Stimulated activated CD8-positive, alpha-beta memory T cell treated with anti-CD3 and anti-CD28 coated beads, Interleukin-15, amount 100 ng/mL, for 1 hour (primary cell): ENCODE measurements at places on chromosomes 3 and 15.
A peak's percentile ranks its signal among the peaks of the same experiment; 100 is the strongest.

DNA sequence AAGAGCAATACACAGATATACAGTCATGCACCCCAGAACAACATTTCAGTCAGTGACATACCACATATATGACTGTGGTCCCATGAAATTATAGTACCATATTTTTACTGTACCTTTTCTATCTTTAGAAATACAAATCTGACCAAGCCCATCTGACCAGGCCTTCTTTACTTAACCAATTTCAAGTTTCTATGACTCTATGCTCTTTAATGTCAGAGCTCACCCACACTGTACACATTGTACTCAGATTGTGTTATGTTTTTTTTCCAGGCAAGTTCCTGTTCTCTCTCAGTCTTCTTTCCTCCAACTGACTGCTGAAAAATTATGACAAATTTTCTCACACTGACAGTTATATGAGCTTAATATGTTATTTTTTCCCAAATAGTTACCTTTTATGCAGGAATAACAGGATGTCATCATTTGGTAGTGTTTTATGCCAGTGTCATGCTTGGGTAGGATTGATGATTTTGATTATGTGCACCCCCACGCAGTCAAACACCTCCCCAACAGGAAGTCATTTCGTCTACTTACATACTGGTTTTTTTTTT lies 8.0 kb upstream of the CBLB start:
- no peak for DNase-seq

DNA sequence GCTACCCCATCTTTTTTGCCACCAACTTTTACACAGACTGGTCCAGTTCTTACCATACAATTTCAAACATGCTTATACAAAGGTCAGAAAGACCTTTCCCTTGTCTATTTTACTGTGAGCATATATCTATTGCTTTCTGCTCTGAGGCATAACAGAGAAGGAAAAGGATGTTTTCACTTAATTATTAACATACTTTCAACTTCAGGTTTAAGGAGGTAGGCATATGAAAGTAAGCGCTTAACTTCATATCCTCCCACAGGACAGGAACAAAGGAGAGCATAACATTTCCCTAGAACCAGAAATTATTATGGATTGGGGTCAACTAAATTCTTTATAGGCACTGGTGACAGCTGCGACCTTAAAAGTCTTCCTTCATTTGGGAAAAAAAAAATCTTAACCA lies 1.1 kb downstream of the MYEF2 start:
- no peak for DNase-seq

GRCh38 chr3:51967384-51968169 lies at the start of gene PCBP4:
Gene PCBP4, minus strand, starts transcription at chr3:51967454. Its CDS starts 6,214 bp downstream, at chr3:51961240.
- DNase-seq: no peak

- no peak for DNase-seq
Observed at GRCh38 chr15:101805605-101806345, 2.5 kb downstream of the OR4F6 start.

- DNase-seq: no peak
Observed at GRCh38 chr3:110343376-110343775, 728.2 kb upstream of the NECTIN3 start.

GRCh38 chr15:94576889-94577533 lies 345.6 kb downstream of the MCTP2 start:
- no peak for DNase-seq

- DNase-seq: no peak
Observed at GRCh38 chr3:149621218-149622005, 36.4 kb downstream of the WWTR1 start.

DNA sequence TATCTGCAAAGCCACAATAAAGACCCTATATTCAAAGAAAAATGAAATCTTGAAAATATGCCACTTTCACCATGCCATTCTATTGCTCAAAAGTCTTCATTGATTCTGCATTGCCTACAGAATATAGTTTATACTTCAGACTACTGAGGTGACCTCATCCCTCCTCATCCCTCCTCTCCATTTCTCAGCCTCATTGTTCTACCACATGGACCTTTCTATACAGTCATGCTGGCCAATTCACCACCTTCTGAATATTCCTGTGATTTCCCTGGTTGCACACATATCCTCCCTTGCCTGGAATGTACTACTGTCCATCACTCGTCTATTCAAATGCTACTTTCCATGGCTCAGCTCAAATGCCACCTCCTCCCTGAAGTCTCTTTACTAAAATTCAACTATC lies 3.5 kb upstream of the COL8A1 start:
- no peak for DNase-seq

DNA sequence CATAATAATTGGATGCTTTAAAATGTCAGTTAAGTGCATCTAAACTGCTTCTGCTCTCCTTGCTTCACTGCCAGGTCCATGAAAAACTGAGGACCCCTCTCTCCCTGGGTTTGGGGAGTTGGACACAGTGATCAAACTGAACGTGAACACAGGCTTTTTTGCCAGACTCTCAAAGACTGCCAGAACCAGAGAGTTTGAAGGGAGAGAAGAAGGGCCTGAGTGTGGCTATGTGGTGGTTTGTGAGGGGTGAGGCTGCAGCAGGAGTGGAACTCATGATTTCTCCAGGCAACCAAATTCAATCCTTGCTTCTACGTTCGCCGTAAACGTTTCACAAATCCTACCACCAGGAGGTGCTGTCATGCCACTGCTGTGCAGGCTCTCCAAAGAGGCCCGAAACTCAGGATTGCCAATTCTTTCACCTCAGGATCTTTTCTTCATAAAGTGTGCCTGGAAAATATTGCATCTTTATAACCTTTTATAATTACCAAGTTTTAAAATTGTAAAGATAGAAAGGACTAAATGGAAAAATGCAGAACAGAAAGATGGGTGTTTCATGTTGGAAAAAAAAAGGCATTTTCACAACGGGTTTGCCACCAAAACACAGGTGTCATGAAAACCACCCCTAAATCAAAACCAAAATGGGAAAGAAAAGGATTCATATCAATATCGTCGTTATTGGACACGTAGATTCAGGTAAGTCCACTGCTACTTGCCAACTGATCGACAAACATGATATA lies 19.7 kb downstream of the TM4SF4 start:
- no peak for DNase-seq

- no peak for DNase-seq
Observed at GRCh38 chr3:47711596-47711995, 70.1 kb downstream of the SMARCC1 start.

- DNase-seq: no peak
Observed at GRCh38 chr3:248864-249520, 52.4 kb downstream of the CHL1 start.

DNA sequence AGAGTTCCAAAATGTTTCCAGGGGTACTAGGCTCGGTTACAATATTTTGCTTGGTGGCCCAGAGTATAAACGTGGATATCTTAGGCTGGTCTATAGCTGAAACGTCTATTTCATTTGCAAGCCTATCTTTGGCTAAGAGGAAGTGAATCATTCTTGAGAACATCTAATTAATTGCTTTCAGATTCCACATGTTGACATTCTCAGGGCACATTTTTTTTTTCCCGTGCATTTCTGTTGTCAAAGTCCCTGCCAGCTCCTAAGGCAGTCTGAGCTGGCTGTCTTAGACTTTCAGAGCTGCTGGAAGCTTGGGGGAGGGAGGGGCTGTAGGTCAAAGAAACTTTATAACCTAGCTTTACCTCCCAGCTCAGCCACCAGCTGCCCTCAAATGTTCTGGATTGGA lies 23.2 kb upstream of the LAMP3 start:
- DNase-seq: no peak

GRCh38 chr3:116118475-116119169 lies 326.7 kb downstream of the LSAMP start:
- DNase-seq: no peak

DNA sequence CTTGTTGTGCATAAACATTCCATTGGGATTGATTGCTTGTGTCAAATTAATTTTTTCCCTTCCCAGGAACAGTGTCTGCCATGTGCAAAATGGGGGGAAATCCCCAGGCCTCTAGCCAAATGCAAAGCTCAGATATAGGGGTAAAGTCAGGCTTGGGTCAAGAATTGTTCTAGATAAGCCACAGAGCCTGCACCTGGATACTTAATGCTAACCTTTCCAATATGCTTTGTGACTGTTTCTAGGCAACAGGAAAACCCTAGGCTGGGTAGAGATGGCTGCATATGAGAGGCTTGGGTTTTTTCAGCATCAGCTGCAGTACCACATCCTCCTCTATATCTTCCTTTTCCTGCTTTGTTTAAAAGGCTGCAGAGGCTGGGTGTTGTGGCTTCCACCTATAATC lies 61.9 kb upstream of the ROPN1 start:
- no peak for DNase-seq

DNA sequence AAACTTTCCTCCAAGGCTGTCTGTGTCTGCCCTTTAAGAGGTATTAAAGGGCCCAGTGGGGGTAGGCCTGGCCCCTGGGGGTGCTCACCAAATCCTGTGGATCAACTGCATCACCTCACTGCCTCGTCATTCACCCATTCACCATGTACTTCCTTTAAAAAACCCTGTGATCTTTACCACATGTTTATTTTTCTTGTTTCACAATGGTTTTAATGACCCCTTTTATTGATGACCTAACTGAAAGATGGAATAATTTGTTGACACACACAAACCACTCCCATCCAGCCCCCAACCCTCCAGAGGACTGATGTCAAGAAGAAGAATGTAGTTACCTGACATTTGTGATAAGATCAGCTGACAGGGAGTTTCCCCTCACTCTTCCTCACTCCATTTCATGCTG lies 40.8 kb downstream of the KCNAB1 start:
- no peak for DNase-seq

- peak; percentile 46 for DNase-seq
Observed at GRCh38 chr3:15108082-15108545, 9.2 kb upstream of the RBSN start.

- no peak for DNase-seq
Observed at GRCh38 chr3:171783086-171783485, 27.2 kb downstream of the PLD1 start.

GRCh38 chr3:72157748-72158638 lies 373.0 kb upstream of the PROK2 start:
- no peak for DNase-seq

- DNase-seq: no peak
Observed at GRCh38 chr15:49915822-49916221, 203.2 kb downstream of the ATP8B4 start.

- no peak for DNase-seq
Observed at GRCh38 chr3:120180731-120181412, 86.6 kb upstream of the GSK3B start.

DNA sequence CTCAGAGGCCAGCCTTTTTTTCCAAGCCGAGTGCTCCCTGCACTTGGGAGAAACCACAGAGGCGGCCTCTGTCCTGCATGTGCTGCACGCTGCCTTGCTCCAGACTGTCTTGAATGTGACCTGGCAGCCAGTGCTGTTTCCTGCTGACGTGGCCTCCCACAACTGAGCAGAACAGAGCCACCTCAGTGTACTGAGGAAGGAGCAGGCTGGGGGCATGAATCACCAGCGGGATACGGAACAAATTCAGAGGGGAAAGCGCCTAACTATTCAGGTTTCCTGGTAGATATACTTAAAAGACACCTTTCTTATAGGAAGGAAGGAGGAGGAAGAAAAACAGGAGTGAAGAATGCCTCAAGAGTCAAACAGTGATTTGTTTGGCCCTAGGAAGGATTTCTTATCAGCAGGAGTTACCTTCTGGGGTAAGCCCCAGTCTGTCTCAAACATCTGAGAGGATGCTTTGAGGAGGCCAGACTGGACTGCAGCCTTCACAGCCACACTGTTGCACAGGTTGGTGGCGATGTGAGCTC lies 114.0 kb downstream of the FNDC3B start:
- DNase-seq: no peak
